ENCODE measurements at places on chromosomes 16 and 17.
A peak's percentile ranks its signal among the peaks of the same experiment; 100 is the strongest.

DNA sequence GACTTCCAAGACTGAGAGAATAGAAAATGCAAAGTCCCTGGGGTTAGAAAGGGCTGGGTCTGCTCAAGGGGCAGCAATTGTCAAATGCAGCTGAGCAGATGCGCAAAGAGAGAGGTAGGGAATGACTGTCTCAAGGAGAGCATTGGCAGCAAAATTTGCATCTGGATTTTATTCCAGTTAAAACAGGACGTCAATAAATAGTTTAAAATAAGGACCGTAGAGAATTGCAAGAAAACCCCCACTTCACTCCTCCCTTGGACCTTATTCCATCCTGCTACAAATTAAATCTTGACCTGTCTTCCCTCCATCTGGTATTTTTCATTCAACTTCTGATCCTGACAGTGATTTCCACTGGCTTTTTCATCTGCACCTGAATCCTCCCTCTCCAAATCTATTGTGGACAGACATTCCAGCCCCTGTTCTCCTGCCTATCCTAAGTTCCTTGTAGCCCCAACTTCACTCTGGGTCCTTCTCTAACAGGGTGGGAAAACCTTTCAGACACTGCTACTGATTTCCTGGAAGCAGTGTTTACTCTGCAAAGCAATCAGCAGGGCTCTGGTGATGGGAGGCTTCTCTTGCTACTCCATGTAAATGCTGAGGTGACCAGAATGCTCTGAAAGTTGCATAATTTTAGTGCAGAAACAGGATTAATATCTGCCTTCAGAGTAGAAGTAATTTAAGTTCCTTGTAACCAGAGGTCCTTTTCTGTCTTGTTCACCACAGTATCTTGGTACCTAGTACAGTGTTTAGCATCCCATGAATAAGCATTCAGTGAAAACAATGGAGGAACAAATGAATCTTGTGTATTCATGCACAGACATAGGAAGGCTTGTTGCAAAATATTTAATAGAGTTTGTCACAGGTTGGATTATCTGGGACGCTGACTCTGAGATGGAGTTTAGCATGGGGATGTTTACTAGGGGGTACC, 79.2 kb downstream of the CDH11 start:
- no peak for DNase-seq

GRCh38 chr17:48625495-48626244, 488 bp downstream of the HOXB9 start:
- DNase-seq, result peak; percentile 8

- no peak for DNase-seq
These were observed 72.2 kb downstream of the RPGRIP1L start for GRCh38 chr16:53631236-53632025.

DNA sequence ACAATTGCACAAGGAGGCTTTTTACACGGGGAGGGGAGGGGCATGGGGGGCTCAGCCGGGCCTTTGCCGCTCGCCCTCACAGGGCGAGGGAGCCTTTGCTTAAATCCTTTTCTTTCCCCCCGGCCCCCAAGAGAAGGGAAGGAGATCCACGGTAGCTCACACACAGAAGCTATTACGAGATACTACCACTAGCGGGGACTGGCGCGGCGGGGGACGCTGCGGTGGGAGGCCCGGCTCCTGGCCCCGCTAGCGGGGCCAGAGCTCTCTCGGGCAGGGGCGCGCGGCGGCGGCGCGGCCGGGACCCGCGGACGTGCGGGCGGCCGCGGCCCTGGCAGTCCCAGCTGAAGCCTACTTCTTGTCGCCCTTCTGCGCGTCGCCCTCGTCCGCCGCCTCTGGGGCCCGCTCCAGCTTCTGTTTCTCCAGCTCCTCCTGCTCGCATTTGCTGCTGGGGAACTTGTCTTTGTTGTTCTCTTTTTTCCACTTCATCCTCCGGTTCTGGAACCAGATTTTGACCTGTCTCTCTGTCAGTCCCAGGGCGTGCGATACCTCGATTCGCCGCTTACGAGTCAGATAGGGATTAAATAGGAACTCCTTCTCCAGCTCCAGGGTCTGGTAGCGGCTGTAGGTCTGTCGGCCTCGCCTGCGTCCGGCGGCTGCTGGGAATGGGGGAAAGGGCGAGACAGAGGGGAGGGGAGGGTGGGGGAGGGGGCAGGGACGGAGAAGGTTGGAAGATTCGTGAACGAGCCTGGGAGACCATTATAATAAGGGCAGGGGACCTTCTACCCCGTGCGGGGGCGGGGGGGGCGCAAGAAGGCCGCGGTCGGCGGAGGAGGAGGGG, 2.0 kb downstream of the HOXB8 start:
- no peak for DNase-seq

GRCh38 chr16:79973320-79973719, 372.8 kb upstream of the MAF start:
- DNase-seq, result no peak

GRCh38 chr17:74478420-74479100, 12.1 kb downstream of the CD300A start:
- no peak for DNase-seq

DNA sequence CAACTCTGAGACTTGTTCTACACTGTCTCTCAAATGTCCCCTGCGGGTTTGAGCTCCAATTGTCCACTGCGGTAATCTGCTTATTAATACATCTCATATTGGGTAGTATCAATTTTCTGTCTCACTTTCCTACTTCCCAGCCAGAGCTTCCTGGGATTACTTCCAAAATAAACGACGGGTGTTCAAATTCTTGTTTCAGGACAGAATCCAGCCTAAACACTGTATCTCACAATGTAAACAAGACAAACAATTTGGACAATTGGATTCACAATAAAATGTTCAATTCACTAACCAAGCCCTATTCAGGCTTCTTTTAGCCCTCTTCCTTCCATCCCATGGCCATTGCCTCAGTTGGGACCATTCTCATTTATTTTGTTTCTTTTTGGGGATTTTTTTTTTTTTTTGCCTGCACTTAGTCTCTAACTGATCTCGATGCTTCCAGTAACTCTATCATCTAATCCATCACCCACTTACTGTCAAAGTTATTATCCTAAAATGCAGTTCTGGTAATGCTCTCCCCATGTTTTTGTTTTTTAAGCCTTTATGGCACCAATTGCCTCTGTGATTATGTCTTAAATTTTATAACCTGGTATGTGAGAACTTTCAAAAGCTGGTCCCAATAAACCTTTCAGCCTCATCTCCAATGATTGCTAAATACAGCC, 2.0 kb upstream of the VAT1L start:
- no peak for DNase-seq

- no peak for DNase-seq
These were observed 50.7 kb downstream of the GNA13 start for GRCh38 chr17:65005858-65006257.

DNA sequence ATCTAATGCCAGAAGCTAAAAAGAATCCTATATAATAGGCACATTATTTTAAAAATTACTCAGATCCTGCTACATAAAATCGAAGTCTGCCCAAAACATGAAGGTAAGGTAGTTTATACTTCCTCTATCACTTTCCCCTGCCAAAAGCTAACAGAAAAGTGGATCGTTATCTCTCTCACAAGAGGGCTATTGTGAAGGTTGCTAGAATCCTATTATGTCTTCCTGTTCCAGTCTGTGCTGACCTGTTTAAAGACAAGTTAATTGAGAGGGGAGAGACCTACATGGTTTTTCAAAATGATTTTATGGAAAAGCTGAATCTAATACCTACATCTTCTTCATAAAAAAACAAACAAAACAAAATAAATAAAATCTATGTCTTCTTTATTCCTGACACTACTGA, 1410.9 kb upstream of the CDH8 start:
- DNase-seq, result no peak

DNA sequence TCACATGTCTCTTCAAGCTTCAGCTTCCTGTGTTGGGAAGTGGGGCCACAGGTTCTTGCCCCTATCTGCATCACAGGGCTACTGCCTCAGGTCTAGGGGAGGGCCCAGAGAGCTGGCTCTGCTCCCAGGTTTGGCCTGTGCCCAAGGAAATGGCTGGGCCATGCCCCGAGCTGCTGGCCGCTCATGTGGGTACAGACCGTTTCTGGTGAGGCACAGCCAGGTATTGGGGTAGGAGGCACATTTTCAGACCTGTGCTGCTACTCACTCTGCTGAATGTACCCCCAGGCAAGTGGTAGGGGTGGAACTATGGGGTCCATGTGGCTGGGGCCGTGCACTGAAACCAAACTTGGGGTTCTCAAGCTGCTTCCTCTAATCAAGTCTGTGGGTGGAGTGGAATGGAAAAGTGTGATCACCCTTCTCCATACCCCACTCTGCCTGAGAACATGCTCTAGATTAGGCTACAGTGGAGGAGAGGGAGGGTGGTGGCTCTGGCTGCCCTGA, 4.6 kb downstream of the GAS2L2 start:
- DNase-seq, result no peak

- DNase-seq, result no peak
These were observed 53.1 kb downstream of the MRM3 start for GRCh38 chr17:835263-835662.

DNA sequence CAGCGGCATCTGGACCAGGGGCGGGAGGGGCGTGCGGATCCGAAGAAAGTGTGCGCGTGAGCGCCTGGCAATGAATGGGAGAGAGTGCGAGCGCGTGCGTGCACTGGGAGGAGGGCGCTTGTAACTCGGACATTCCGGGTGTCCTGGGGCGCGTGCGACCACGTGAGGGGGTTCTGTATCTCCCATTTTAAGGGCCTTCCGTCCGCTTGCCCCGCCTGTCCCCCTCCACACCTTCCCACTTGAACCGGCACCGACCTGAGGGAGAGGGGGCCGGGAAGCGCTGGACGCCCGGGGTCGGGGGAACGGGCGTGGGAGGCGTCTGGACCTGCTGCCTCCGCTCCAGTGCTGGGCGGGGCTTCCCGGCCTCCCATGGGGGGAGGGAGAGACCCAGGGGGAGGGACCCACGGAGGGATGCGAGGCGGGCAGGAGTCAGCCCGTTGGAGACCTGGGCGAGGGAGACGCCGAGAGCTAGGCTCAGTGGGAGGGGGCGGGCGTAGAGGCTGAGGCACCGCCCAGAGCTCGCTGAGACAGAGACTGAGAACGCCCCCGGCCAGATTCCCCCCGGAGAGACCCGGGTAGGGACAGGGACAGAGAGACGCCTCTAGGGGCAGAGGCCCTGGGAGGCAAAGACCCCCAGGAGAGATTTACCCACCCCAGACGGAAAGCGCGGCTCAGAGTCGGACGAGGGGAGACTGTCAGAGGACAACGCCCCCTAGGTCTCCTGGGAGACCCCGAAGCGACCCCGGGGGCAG, at the start of gene KREMEN2:
KREMEN2 (plus strand) TSS at position 553 of the 752 bp plus-strand sequence. CDS start 246 bp downstream, outside the sequence.
- DNase-seq, result peak; percentile 75

- DNase-seq, result peak; percentile 34
These were observed 2.4 kb downstream of the JPH3 start for GRCh38 chr16:87604634-87605111.

DNA sequence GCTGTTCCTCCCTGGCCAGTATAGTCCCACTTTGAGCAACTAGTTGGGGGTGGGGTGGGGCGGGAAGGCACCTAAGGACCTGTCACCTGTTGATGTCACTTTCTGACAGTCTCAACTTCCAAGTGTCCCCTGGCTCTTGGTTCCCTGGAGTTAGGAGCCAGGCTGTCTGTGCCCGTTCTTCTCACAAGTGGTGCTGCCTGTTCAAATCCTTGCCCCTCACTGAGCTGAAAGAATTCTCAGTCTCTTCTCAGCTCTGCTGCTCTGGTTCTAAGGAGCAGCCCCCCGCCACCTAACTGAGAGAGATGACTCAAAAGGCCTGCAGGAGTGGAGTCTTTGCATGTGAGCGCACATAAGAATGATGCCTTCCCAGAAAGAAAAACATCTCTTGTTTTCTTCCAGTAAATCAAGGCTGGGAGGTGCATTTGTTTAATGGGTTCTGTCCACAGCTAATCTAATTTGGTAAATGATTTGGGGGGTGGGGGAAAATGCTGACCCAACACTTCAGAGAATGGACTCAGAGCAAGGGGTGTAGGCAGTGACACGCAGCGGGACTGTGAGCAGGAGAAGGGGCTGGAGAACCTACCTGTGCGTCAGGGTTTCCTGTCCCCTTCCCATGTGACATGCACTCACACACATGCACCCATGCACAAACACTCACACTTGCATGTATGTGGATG, 78.2 kb upstream of the NLRP1 start:
- no peak for DNase-seq

GRCh38 chr17:79543531-79543930, 67.3 kb downstream of the RBFOX3 start:
- no peak for DNase-seq

- DNase-seq, result no peak
These were observed 174.3 kb upstream of the TNRC6C start for GRCh38 chr17:77783991-77784820.

DNA sequence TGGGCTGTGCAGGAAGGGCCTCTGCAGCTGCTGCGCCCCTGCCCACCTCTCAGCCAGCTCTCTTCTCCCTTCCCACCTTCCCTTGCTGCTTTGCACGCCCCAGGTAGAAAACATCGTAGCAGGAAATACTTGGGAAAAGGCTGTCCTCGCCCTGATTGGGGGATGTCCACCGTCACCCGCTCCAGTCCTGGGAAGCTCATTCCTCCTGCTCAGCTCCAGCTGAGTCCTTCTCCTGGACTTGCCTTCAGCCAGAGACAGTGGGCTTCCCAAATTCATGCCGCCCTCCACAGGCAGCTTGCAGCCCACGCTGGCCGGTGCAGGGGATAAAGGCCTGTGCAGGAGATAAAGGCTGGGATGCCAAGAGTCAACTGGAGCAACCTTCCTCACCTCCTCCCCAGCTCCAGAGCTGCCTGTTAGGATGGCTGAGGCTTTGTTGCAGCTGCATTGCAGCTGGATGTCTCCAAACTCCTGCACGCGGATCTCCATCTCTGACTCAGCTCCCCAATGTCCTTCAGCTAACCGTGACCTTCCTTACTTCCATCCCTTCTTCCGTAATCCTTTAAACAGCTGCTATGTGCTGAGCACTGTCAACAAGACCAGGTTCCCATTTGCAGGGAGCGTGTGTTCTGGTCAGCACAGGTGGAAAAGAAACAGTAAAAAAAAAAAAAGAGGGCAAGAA, 402.0 kb upstream of the TNRC6C start:
- DNase-seq, result no peak

DNA sequence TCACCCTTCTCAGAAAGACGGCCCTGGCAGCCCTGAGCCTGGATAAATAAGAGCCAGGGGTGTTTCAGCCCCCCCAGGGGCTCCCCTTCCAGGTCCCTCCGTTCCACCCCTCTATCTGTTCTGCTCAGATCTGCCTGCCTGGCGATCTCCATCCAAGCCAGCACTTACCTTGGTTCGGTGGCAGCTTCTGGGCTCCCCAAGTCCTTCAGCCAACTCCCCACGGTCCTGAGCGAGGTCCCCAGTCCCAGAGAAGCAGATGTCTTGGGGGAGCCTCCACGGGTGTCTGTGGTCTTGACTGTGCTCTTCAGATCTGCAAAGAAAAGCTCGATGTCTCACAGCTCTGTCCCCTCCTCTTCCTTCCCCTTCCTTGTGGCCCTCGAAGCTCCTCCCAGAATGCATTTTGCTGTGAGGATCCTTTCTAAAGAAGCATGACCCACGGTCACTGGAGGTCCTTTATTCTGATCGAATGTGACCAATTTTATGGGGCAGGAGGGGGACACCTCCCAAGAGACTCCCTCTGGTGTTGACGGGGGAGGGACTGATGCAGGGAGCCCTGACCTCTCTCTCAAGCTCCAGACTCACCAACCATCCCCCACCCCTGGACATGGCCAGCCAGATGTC, at the start of gene PIK3R6:
PIK3R6 (minus strand) TSS at position 314 of the 621 bp plus-strand sequence. CDS start 17,880 bp downstream, outside the sequence.
- DNase-seq, result no peak

- DNase-seq, result no peak
These were observed 16.8 kb downstream of the SMCR8 start for GRCh38 chr17:18331879-18332278.

GRCh38 chr17:42774066-42774745, 957 bp downstream of the VPS25 start:
- DNase-seq, result no peak
